ENCODE measurements at places on chromosomes 3 and 15. TPM values are rescaled to one million over a fixed set of nuclear protein-coding genes. Genes with fewer than 3 reads are reported as not detected.

ADGRG7 gene
- total RNA-seq = not detected

DNA sequence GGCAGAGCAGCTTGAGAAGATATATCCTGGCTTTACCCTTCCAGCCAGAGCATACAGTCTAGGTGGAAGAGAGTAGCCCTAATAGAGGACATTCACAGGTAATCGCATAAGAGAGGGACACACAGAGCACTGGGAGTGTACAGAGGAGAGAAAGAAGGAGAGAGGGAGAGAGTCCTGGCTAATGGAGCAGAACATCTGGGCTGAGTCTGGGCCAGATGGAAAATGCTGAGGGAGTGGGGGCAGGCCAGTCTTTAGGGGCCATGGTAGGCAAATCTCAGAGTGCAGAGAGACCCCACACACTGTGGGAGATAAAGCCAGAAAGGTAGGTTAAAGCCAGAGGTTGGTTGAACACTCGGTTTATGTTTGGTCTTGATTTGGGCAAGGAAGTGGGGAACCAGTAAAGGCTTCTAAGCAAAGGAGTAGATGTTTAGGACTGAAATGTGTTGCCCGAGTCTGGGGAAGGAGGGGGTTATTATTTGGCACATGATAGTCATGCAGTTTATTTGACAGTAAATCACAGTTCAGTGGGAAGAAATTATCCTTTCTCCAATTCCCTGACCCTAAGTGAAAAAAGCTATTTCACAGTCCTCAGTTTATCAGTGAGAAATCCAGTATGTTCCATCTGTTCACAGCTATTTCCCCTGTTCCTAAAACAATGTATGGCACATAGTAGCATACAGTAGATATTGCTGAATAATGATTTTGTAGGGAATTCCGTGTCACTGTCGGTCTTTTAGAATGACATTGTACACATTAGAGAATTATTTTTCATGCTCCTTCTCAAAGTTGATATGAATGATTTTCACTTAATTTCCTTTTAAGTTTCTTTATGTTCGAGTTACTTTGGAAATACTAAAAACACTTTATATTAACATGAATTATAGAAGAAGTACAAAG, 45.7 kb downstream of the PDHB start:
- DNase-seq = no peak

DNA sequence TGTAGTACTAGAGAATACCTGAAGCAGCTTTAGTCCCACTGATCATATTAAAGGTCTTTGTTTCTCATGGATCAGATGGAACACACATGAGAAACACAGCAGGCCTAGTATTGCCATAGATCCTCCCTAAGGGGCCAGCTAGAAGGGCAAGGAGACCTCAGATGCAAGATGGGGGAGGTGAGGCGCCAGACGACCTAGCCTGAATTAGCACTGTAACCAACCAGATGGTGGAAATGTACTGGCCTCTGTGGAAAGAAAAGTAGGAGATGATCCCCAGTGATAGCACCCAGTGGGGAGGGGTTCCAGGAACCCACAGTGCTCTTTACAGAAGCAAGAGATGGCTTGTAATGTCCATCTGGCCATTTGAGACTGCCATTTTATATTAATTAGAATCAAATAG, 138.2 kb upstream of the ZNF385D start:
- no peak for DNase-seq

DNA sequence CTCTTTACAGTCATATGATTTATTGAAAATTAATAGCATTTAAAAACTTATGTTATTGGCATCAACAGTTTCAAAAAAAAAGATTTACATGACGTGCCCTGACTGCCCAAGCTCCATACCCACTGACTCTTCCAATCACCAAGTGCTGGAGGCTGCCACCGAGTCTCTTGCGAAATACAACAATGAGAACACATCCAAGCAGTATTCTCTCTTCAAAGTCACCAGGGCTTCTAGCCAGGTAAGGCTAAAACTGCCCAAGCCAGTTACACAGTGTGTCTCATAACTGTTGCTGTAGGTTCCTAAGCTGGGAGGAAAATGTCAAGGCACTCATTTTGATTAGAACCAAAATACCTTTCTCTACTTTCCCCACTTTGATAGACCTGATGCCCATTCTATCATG, 4.5 kb downstream of the FETUB start:
- DNase-seq = no peak

GPR156 gene
- total RNA-seq = 0.40 TPM

GRCh38 chr3:52537726-52538421, 1.5 kb downstream of the UQCC5 start:
- DNase-seq = no peak

STAC gene
- total RNA-seq = 11.3 TPM

SCAANT1 gene
- total RNA-seq = not detected

GRCh38 chr3:9416139-9416780, 18.8 kb downstream of the SETD5 start:
- DNase-seq = no peak

DNA sequence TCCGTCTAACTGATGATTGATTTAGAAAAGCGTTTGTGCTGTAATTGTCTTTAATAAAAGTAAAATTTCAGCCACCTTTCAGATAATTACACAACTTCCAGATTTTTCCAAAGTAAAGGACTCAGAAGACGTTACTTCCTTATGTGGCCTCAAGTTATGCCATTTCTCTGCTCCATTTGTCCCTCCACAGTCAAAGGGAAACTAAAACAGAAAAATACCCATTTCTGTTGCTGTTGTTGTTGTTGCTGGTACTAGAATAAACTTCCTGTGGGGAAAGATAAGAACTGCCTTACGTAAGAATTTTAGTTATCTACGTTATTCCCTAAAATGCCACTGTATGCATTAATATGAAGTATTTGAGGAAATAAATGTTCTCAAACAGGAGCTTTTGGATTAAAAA, 153.9 kb downstream of the P3H2 start:
- no peak for DNase-seq

DNA sequence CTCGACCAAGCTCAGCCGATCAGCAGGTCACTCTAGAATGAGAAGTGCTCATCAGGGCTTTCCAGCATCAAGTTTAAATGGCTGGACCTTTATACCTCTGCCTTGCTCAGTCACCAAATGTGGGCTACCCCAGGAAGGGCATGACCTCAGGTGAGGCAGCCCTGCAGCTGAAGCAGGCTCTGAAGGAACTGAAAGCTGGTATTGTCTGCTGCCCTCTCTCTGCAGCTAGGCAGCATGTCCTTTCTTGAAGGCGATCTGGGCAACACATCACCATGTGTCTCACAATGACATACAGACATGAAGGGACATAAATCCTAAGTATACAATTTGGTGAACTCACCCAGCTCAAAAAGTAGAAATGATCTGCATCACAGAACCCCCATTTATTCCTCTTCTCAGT, 38.7 kb upstream of the ARID3B start:
- no peak for DNase-seq

AP4E1 gene
- 12.5 TPM for total RNA-seq

DNA sequence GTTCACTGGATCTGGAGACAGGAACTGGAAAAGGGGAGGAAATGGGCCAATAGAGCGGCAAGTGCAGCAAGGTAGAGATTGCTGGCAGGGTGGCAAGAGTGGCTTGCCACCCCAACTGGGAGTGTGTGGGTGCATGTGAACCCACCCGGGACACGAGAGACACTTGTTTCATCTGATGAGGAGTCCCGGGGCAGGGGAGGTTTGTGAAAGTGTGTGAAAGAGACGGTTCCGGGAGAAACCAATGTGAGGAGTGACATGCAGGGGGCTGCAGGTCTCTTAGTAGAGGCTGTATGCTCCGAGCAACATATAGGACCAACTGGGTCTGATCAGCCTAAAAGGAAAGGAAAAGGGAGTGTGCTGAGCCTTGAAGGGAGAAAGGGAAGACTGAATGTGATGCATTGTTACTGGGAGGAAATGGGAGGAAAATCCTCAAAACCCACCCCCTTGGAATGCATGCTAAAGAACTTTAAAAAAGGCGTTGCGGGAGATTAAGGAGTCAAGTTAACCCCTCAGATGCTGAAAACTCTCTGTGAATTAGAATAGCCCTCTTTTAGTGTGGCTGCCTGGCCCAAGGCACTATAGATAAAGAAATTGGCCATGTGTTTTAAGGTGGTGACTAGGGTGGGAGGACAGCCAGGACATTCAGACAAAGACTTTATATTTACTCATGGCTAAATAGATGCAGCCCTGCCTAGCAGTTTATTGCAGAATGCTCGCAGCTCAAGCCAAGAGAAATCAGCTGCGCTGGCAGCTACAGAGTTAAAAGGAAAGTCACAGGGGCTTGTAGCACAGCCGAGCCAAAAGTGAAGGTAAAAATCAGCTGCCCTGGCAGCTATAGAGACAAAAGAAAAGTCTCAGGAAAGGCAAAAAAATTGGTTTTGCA, 9.1 kb upstream of the SLC9C1 start:
- no peak for DNase-seq

GATA2 gene
- total RNA-seq = 7.0 TPM

BSN gene
- 0.12 TPM for total RNA-seq

AADACL2 gene
- not detected for total RNA-seq

GRCh38 chr3:39013289-39013688, 38.5 kb downstream of the SCN11A start:
- no peak for DNase-seq

DNA sequence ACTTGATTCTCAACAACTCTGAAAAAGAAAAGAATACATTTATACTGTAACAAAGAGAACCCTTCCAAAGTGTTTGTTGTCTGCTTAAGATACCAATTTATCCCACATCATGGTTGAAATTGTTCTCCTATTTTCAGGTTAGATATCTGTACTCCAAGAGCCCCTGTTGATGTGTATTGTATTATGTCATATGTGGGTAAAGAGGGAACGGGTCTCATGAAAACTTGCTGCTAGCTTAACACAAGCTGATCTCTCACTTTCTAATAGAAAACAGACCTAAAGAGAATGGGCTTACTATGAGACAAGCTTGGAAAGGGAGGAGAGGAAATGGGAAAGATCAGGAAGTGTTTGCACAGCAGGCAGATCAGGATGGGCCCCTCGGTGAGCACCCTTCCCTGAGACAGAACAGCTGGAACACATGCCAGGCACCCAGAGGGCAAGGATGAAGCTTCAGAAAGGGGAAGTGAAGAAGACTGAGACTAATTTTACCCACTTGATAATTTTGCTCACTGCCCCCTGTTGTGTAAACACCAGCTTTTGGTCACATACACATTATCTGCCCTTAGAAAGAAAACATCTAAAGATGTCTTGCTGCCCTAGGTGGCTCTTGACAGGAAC, 747.9 kb upstream of the CCDC54 start:
- no peak for DNase-seq

GRCh38 chr3:128276577-128277183, 123.4 kb downstream of the EEFSEC start:
- no peak for DNase-seq

DNA sequence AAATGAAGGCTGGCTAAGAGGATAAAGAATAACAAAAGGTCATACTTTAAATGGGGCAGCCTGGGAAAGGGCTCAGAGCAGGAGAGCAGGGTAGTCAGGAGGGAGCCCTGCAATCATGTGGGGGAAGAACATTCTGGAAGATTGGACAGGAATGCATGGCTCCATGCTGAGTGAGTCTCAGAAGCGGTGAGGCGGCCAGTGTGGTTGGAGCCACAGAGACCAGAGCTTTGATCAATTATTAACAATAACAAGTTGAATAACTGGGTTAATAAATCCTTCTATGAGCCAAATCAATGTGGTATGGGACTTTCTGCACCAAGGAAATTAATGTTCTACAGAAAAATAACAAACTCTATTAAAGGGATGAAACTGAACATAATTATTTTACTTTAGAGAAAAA, 57.9 kb upstream of the DCUN1D1 start:
- DNase-seq = no peak

GRCh38 chr3:184203526-184203925, 17.5 kb downstream of the ABCF3 start:
- no peak for DNase-seq

Measured in NCI-H460 (cell line).